ENCODE measurements at places on chromosomes 4 and X.

DNA sequence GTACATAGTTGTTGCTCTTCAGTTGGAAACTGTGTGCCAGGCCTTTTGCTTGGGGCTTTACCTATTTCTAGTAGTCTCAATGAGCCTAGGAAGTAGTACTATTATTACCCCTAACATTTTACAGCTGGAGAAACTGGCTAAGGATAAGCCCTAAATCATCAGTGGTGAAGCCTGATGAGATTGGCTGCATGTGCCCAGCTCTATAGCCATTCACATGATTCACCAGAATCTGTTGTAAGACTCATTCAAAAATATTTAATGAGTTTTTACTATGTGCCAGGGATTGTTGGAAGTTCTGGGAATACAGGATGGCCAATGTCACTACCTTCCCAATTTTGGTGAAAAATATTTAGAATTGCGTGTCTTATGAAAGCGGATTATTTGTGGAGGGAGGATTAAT, 2.8 kb downstream of the KIT start:
- DNase-seq: no peak

- no peak for DNase-seq
Observed at GRCh38 chr4:72709475-72709874, 140.5 kb upstream of the ADAMTS3 start.

- DNase-seq: no peak
Observed at GRCh38 chrX:10900585-10901289, 210.4 kb upstream of the HCCS start.

GRCh38 chrX:139224953-139225665, 305.4 kb upstream of the F9 start:
- DNase-seq: no peak

DNA sequence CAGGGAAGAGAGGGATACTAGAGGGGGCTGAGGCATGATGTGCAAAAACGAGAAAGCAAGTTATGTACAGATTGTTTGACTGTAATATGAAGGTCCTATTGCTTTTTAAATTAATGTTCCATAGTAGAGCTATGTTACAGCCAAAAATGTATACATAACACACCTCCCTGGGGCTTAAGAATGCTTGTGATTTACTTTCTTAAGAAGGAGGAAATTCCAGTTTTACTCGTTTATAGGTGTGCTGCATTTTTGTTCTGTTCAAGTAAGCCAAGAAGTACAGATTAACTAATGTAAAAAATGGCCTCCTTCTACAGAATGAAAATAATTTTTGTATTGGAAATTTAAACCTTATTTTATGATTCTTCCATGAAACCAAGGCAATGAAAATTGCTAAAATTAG, 614.4 kb upstream of the NR3C2 start:
- DNase-seq: no peak

DNA sequence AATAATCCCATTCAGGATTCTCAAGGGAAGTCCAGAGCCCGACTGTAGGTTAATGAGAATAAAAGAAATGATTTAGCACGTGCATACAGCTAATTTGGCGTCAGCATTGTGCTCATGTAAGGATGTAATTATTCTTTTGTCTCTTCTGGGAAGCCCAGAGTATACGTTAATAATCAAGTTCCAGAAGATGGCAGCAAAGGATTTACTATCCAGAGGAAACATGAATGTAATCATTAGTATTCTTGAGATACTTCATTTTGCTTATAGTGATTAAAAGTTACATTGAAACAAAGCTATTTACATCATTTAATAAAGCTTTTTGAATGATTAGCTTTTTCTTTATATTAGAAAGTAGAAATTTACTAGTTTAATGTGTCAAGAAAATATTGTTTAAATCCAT, 27.1 kb upstream of the MAP9 start:
- DNase-seq: no peak

DNA sequence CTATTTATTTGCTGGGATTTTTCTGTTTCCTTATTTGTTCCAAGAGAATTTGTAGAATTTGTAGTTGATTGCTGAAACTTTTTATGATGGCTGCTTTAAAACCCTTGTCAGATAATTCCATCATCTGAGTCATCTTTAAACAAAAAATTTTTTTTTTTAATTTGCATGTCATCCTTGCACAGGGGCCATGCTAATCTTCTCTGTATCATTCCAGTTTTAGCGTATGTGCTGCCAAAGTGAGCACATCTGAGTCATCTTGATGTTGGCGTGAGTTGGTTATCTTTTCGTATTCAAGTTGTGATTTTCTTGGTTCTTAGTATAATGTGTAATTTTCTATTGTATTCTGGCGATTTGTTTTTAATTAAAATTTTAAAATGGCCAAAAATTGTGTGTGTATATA, 18.7 kb upstream of the ZNF157 start:
- no peak for DNase-seq

DNA sequence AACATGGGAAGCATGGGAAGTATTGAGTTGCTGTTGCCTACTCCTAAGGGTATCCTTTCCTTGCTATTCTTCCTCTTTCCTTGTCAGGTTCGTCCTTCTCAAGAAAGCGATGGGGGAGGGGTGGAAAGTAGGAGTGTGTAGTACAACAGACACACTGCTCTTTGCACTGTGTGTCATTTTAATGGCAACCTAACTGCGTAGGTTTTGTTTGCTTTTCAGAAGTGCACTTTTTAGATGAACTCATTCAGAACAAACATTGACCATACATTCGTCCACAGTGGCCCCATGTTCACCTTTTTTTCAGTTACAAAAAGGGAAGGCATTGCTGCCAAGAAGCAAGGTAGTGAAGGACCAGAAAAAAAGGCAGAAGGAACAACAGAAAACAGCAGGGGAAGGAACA, 10.2 kb upstream of the YIPF6 start:
- DNase-seq: no peak

- DNase-seq: no peak
Observed at GRCh38 chrX:41350150-41350975, 16.4 kb downstream of the DDX3X start.

- no peak for DNase-seq
Observed at GRCh38 chrX:95056901-95057300, 1382.9 kb downstream of the FAM133A start.

DNA sequence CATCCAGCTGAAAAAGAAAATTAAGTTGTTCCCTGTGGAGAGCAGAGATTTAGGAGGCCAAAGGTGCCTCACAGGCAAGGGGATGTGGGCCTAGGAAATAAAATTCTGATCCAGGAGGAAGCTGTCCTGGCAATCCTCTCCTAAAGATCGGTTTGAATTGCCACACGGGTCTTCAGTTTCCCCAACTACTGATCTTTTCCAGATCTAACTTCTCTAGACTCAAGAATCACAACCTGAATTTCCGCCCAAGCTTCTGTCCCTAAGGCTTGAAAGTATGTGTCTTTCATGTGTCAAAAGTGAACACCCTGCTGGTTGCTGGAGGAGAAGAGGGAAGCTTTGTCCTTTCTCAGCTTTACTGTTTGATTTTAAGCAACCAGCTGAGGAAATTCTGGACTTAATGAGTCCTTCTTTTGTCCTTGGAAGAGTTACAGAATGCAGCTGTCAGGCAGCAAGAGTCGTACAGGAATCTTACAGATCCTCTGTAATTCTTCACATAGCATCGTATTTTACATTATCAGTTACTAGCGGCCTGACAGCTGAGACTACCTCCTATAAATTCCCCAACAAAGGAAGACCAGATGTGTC, 93.8 kb downstream of the INPP4B start:
- no peak for DNase-seq

DNA sequence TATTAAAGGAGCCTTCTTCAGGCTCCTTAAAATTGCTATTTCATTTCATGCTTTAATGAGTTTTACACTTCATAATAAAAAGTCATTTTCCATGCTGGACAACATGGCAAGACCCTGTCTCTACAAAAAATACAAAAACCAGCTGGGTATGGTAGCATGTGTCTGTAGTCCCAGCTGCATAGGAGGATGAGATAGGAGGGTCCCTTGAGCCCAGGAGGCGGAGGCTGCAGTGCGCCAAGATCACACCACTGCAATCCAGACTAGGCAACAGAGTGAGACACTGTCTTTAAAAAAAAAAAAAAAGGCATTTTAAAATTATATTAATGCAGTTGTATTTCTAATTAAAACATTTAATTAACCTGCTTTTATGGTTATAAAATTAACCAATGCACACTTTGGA, 49.2 kb downstream of the PDS5A start:
- no peak for DNase-seq

DNA sequence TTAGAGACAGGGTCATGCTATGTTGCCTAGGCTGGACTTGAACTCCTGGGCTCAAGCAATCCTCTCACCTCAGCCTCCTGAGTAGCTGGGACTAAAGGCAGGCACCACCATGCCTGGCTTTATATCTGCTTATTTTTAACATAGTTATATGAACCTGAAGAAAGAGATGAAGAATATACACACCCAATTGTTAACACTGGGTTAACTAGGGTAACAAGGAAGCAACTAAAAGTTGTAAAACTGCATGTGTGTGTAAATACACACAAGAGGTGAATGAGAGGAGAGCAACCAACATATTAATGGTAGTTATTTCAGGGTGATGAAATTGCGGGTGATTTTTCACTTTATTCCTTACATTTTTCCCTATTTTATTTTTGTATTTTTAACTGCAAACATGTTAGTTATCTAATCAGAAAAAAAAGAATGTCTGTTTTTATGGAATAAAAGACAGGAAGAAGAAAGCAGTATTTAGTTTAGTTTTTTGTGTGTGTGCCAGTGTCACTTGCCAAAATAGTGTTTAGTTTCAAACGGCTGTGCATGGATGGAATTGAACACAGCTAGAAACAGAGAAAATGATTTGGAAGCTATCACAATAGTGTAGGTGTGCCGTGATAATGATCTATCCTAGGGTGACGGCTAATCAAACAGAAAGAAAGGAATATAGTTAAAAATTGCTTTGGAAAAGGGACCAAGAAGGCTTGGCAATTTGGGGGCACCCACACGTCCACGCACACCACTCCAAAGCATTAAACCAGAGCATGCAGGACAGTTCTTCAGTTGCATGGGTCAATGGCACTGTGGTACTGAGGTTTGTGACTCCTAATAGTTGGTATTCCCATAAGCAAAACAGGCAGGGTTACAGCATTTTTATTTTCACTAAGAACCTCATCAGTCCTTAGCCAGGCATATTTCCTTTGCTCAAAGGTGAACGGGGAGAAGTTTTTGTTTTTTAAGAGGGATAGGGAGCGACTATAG, 89.1 kb upstream of the KLHL13 start:
- no peak for DNase-seq

DNA sequence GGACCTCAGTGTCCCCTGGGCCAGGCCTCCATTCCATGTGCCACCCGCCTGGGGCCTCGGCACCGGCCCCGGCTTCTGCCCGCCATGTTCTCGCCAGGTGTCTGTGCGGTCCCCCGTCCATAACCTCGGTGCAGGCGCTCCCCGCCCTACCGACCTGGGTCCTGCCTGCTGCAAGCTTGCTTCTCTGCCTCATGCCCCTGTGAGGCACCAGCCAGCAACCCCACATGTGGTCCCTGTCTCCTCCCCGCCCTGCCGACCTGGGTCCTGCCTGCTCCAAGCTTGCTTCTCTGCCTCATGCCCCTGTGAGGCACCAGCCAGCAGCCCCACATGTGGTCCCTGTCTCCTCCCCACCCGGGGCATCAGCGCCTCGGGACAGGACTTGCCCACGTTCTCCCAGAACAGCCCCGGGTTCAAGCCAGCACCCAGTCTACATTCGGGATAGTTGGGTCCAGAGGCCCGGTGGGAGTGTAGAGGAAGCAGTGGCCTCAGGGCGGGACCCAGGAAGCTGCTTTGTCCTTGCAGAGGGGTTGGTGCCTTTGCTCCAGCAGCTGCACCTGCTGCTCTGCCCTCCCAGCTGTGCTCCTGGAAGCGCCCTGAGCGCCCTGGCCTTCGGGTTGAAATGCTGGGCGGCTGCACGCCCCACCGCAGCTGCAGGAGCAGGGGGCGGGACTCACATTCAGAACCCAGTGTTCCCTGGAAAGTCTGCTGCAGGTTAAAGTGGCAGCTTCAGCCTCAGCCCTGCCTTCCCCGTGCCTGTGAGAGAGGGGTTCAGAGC, 20.1 kb upstream of the UVSSA start:
- no peak for DNase-seq

- DNase-seq: no peak
Observed at GRCh38 chr4:172751550-172751949, 417.1 kb upstream of the GALNT7 start.

GRCh38 chr4:152971053-152971452, 34.9 kb downstream of the FHDC1 start:
- no peak for DNase-seq

DNA sequence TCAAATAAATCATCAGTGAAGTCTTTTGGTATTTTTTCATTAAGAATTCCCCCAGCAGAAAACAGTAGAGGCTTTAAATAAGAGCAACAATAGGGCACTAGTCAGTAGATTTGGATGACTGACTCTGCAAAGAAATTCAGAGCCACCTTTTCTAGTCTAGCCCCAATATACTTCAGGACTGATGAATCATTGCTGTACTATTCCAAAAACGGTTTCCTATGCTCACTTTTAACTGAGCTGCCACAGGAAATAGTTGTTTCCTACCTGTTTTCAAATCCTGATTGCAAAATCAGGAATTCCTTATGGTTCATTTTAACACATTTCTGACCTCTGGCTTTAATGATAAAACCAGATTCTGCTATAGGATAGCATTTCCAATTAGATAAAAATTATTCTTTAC, 171.6 kb downstream of the NR3C2 start:
- no peak for DNase-seq

DNA sequence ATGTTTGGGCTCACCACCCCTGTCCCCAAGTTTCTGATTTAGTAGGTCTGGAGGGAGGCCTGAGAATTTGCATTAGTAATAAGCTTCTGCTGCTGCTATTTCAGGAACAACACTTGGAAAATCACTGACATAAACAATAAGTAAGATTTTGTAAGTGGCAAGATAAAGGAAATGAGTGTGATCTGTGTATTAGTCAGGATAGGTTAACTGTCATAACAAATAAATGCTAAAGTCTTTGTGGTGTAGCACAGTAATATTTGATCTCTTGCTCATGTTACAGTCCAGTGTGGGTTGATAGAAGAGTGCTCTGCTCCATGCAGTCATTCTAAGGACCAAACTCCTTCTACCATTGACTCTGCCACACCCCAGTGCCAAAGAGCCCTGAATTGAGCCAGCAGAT, 67.0 kb downstream of the NHS start:
- DNase-seq: no peak

DNA sequence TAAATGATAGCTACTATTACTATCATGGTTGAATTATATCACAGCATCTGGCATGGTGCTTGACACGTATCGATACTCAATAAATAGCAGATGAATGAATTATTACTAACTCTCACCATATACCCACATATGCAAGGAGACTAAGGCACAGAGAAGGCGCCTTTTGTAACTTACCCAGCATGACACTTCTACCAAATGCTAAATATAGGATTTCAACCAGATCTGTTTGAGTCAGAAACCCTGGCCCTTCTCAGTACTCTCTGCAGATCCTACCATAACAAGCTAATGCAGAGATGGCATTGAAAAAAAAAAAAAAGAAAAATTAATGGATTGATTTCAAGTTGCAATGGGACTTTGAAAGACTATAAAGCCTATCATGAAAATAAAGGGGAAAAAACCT, 219.5 kb downstream of the DHX15 start:
- no peak for DNase-seq

GRCh38 chr4:141657550-141658250, 21.3 kb downstream of the IL15 start:
- no peak for DNase-seq

- no peak for DNase-seq
Observed at GRCh38 chr4:14117575-14118238, 490.2 kb upstream of the BOD1L1 start.
